ENCODE measurements at places on chromosomes 7 and 10.
A peak's percentile ranks its signal among the peaks of the same experiment; 100 is the strongest.

DNA sequence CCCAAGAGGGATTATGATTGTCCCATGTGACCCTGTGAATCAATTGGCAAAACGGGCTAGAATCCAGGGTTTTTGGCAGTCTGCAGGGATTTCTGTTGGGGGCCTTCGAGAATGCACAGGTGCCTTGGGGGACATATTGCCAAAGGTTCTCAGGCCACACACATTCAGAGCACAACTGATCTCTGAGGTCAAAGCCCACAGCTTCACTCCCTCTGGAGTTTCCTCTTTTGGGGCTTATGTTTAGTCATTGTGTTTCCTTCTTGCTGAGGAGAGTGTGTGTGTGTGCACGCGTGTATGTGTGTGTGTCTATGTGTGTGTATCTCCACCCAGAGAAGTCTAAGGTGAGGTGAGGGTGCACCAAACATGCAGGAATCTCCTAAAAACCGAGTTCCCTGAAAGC is 8.8 kb downstream of the PPIF start:
- peak; percentile 19 for DNase-seq

- DNase-seq, result no peak
Observed at GRCh38 chr10:22850541-22850940, 77.3 kb upstream of the ARMC3 start.

GRCh38 chr10:122931088-122931906 is 20.9 kb downstream of the FAM24A start:
- DNase-seq, result no peak

DNA sequence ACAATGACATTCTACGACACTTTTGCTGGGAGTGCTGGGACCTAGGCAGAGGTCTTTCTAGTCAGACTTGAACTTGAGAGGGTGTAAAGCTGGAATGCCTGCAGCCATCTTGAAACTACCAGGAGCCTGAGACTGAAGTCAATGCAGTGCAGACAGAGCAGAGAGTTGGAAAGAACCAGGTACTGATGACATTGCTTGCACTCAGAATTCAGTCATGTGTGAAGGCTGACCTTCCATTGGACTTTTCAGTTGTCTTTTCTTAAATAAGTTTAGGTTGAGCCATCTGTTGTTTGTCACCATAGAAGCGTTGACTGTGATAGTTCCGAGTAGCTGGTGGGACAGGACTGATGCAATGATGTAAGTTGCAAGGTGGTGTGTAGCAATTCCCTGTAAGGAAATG is 3.1 kb upstream of the PLPP4 start:
- no peak for DNase-seq

- DNase-seq, result no peak
Observed at GRCh38 chr7:29196971-29197595, 2.5 kb downstream of the CHN2 start.

DNA sequence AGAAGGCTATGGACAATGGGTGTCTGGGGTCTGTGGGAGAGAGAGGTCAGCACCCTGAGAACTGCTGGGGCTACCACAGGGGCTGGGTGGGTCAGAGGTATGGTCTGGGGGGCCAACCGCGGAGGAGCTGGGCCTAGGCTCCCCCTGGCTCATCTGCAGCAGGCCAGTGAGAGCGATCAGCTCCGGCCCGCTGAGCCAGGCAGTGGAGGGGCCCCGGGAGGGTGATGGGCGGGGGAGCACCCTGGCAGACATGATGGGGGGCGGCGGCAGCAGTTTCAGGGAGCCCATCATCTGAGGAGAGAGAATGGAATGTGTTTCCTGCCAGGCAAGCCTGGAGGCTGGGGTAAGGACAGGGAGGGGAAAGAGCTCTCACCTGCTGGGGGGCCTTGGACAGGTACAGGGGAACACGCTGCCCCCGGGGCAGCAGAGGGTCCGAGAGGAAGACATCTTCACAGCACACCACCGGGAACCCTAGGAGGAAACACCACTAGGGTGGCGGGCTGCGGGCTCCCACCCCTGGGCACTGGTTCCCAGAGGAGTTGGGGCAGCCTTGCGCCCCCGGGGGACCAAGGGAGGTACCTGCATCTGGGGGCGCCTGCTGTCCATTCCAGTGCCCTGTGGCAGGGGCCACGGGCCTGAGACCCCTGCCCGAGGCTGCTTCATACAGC is 1.3 kb downstream of the SAP25 start:
- no peak for DNase-seq

- DNase-seq, result peak; percentile 71
Observed at GRCh38 chr10:119608316-119609155, 11.8 kb upstream of the TIAL1 start.

- no peak for DNase-seq
Observed at GRCh38 chr7:153389261-153389660, 629.7 kb downstream of the ACTR3B start.

- no peak for DNase-seq
Observed at GRCh38 chr7:152931633-152932032, 172.1 kb downstream of the ACTR3B start.

DNA sequence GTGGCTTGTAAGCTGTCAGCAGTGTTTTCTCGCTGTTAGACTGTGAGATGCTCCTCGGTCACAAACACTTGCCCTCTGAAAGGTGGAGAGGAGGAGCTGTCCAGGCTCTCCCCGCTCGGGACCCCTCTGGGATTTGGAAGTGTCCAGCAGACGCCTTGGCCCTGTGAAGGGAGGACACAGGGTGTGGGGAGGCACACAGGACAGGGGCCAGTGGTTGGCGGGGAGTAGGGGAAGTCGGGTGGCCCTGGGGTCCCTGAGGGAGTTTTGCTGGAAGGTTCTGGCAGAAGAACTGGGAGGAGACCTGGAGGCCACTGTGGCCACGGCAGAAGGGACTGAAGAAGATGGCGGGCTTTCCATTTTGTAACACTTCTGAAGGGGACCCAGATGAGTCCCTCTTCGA is 47.2 kb upstream of the DPYSL4 start:
- no peak for DNase-seq

- no peak for DNase-seq
Observed at GRCh38 chr10:121015916-121016315, 164.8 kb downstream of the WDR11 start.

- peak; percentile 29 for DNase-seq
Observed at GRCh38 chr10:86263907-86264306, 102.7 kb downstream of the GRID1 start.

DNA sequence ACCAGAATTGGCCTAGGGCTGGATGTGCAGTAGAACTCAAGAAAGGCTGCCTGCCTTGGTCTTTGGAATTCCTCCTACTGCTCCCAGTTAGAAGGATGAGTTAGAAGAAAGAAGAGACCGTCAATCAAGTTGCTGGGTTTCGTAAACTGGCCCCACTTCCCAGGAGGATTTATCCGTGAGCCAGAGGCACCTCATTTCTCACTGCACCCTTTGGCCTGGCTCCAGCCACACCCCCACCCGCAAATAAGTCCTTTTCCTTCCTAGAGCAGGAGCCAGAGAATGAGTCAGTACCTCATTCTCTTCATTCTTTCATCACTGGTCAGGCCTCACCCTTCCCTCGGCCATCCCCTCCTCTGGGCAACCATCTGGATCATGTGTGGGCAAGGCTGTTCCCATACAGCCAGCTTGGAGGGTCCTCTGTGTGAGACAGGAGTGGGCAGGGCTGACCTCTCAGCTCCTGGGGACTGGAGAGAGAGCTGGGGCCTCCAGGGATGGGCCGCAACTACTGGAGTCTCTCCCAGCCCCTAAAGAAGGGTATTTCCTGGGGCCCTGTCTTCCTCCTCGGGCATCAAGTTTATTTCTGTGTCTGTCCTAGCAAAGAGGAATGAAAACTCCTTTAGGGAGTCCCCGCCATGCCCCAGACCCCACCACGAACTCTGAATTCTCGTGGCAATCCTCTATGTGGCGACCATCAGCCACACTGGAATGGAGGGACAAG is 87.2 kb upstream of the DUSP5 start:
- peak; percentile 86 for DNase-seq

DNA sequence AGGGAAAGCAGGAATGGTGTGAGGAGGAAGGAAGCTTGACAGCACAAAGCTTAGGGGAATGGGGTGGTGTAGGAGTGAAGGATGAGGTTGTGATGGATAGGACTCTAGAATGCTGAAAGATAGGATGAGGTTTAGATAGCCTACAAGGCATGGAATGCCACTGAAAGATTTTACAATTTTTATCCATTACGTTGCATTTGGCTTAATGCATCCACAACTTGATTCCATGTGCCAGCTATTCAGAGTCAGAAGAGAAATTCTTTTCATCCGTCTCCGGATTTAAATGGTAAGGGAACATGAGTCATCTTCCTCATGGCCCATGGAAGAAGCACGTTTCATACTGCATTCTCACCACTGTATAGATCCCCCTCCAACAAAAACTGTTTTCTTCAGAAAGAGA is 212.4 kb upstream of the BMPER start:
- no peak for DNase-seq

DNA sequence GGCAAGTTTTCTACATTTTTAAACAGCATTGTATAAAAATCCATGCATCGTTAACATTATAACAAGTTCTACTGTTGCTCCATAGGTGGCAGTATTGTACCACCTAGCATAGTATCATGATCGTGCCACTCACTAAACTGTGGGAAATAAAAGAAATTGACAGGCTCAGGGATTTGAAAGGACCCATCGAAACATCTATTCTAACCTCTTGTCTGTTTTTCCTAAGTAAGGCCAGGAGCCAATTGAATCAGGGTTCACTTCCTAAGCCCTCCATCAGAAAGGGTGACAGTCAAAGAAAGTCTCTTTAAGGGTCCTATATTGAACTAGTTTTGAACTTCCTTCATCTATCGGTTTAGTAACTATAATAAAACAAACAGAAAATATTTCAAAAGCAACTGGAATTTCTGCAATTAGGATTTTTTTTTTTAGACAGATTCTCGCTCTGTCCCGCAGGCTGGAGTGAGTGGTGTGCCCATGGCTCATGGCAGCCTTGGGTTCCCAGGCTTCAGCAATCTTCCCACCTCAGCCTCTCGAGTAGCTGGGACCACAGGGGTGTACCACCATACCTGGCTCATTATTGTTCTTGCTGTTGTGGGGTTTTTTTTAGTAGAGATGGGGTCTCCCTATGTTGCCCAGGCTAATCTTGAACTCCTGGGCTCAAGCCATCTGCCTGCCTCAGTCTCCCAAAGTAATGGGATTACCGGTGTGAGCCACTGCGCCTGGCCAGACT is 9.4 kb downstream of the HACD1 start:
- DNase-seq, result no peak

GRCh38 chr7:81430150-81430549 is 339.7 kb downstream of the HGF start:
- DNase-seq, result no peak

DNA sequence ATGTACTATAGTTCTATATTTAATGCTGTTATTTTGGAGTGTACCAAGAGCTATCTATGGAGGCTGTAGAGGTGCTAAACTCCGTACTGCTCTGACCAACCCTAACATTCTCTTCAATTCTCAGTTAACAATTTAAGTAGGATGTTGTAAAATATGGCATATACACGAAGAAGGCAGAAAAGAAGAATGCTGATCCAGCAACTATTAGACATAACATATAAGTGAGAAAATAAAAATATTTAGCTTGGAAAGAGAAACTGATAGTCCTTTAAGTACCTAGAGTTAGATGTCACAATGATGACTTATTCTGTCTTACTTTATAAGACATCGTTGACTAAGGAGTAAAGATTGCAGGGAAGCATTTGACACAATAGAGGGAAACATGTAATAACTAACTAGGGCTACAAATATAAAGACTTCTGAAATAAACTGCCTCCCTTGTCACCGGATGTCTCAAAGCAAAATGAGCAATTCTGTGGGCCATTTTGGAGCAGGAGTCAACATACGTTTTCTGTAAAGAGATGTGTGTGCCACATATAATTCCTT is 159.5 kb downstream of the CPEB3 start:
- no peak for DNase-seq

DNA sequence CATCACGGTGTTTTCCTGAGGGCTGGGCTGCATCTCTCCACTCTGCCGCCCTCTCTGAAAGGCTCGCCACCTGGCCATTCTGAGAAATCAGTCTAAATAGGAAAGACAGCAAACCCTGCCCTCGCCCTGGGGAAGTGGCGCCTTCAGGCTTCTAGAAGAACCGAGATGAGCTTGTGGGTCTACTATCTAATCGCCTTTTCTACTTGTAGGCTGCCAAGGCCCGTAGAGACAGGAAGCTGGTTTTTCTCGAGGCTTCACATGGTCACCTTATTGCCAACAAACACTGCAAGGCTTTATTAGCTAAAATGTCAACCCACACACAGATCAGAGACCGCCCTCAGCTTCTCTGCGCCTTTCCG is 21.4 kb downstream of the LAT2 start:
- no peak for DNase-seq

DNA sequence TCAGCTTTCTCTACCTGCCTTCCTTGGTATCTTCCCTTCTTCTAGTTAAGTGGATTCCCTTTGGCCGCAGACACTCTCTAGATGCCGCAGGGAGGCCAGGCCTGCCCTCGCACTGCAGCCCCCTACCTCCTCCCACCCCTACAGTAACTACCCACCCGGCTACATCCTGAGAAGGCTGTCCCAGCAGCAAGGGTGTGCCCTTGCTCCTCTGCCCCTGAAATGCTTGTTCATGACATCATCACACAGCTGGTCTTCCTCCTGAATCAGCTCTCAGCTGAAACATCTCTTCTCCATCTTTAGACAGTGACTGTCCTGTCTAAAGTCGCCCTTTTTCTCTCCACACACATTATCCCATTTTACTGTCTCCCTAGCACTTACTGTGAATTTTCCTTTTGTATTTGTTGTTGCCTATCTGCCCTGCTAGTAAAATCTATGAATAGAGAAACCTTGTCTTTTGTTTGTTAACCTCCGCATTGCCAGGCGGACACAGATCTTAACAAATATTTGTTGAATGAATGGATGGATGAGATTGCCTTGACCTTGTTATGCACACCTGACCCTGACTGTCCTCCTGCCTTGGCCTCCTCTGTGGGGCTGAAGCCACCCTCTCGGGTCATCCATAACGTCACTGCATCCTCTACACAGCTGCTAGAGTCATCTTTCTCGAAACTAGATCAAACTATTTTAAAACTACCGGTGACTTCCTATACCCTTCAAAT is 108.9 kb upstream of the GATA3 start:
- DNase-seq, result peak; percentile 60

DNA sequence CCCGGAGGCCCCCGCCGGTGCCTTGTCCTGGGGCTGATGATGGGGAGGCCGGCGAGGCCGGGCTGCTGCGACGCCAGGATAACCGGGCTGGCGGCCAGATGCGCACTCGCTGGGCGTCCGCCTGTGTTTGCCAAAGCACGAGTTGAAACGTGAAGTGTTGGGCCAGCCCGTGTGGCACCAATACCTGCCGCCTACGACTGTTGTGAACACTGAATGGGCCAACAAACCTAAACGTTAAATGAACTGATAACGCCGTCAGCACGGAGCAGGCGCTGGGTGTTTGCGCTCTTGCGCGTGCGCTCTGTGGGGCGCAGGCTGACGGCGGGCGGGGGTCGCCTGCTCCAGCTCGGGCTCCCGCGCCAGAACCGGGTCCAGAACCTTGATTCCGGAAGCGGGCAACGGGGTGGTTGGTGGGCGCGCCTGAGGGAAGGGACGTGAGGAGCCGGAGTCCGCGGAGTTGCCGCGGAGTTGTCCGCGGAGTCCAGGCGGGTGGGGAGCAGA is 658 bp downstream of the CYP2E1 start:
- no peak for DNase-seq

GRCh38 chr7:142085428-142085827 is 26.1 kb upstream of the MGAM2 start:
- no peak for DNase-seq
